Activated T-cell treated with anti-CD3 and anti-CD28 coated beads, Interleukin-2, amount 50 U/mL, for 4 hours (primary cell): ENCODE measurements at places on chromosomes 12 and 14.

- no peak for DNase-seq
These were observed 22.8 kb downstream of the ATF1 start for GRCh38 chr12:50786498-50787231.

DNA sequence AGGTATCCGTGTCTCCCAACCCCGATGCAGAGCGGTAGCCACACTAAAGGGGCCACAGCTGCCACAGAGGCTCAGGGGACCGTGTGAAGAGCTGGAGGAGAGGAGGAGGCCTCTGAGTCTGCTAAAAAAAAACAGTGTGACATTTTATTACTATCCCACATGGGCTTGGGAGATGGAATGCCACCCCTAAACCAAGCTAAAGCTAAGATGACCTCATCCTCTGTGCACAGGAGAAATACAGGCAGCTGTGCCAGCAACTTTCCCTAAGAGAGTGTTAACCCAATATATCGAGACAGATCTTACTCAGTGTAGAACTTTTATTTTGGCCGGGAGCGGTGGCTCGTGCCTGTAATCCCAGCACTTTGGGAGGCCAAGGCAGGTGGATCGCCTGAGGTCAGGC, 18.0 kb downstream of the BCL2L14 start:
- no peak for DNase-seq

DNA sequence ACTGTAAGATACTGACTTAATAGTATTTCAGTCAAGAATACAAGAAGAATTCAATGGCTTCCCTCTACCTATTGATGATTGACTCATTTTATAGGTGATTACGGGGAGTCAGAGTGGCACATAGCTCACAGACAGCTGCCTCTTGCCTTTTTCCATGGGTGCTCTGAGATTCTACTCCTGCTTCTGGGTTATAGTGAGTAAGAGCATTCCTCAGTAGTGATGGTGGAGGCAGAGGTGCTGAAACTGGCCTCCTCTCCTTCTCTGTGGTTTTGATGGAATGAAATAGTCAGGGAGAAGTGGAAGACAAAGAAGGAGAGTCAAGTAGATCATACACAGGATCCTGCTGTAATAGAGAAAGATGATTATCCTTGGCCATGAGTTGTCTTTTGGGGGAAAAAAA, 438.2 kb upstream of the FAR2 start:
- DNase-seq: no peak

DNA sequence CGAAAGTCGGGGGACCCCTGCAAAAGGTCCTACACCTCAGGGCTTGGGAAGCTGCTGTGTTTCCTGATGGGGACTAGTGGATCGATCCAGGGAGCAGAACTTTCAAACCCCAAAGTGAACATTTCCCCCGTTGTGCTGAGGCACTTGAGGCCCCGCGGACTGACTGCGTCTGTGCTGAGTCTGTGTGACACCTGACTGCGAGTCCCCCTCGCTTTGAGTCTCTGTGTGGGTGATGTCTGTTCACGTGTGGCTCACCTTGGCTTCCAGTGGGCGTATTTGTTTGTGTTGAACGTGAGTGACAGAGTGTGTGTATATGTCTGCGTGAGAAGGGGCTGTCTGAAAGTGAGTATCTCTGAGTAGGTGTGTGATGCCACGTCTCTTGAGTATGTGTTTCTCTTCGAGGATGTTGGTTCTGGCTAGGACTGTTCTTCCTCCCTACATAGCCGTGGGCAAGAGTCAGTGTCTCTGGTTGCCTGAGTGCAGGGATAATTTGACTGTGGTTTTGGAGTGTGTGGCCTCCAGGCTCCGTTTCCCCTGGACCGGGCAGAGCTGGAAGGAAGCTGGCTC, 1.3 kb downstream of the TEAD4 start:
- DNase-seq: no peak

GRCh38 chr14:44564908-44565307, 57.8 kb upstream of the FSCB start:
- no peak for DNase-seq
